ENCODE measurements at places on chromosomes 5 and 9. TPM values are rescaled to one million over a fixed set of nuclear protein-coding genes. Genes with fewer than 3 reads are reported as not detected.

AGGF1 gene
- polyA plus RNA-seq = 30.2 TPM

OBP2B gene
- polyA plus RNA-seq = not detected

DAPK1 gene
- not detected for polyA plus RNA-seq

EPB41L4B gene
- not detected for polyA plus RNA-seq

EIF4E1B gene
- polyA plus RNA-seq = not detected

CETN3 gene
- polyA plus RNA-seq = 23.9 TPM

PCDHB8 gene
- not detected for polyA plus RNA-seq

DCTN3 gene
- 128 TPM for polyA plus RNA-seq

C9 gene
- polyA plus RNA-seq = not detected

DNA sequence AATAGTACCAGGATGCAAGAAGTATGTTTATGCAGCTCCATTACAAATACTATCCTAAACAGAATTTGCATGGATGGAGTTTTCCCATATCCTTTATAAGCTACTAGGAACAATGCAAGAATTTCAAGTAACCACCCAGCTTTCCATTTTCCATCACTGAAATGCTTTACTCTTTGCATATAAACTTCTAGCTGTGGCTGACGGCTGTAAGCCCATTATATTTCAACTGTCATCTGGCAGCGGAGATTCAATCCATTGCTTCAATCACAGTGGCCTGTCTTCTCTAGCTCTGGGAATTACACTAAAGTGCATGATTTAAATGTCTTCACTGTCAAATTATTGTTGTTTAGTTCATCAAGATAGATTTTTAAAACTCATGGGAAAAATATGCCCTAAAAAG lies 64.2 kb upstream of the PAM start:
- no peak for DNase-seq
- H3K27me3 ChIP-seq = no peaks in the 10 kb centered on the region
- H3K4me1 ChIP-seq = no peaks in the 10 kb centered on the region
- H3K36me3 ChIP-seq = no peaks in the 10 kb centered on the region
- H3K4me3 ChIP-seq = no peak overlapping the region

- no peak overlapping the region for H3K27ac ChIP-seq
- H3K4me3 ChIP-seq = no peak overlapping the region
- peak; percentile 72 for DNase-seq
- H3K36me3 ChIP-seq = no peaks in the 10 kb centered on the region
- H3K27me3 ChIP-seq = no peaks in the 10 kb centered on the region
Measured at GRCh38 chr5:170100066-170100943, 5.4 kb upstream of the FOXI1 start.

- no peaks in the 10 kb centered on the region for H3K27me3 ChIP-seq
- DNase-seq = no peak
- no peak overlapping the region for H3K27ac ChIP-seq
- no peaks in the 10 kb centered on the region for H3K4me1 ChIP-seq
- H3K4me3 ChIP-seq = no peak overlapping the region
- H3K36me3 ChIP-seq = no peaks in the 10 kb centered on the region
Measured at GRCh38 chr5:164578911-164579310, 1073.5 kb downstream of the MAT2B start.

DNA sequence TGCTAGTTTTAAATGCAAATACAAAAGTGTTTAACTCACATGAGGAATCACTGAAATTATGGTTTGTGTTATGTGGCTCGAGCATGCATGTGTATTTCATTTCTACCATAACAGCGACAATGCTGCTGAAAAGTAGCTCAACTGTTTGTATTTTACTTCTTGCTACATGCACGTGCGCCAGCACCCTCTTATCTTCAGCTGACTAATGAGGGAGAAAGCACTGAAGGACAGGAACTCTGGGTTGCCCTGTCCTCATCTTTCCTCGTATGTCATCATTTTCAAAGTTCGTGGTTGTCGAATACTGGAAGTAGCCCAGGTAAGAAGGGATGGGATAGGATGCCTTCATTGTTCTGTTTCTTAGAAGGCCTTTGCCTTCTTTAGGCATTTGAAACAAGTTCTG lies 120.3 kb downstream of the SYK start:
- no peaks in the 10 kb centered on the region for H3K36me3 ChIP-seq
- no peak overlapping the region for H3K4me3 ChIP-seq
- no peak overlapping the region for H3K27ac ChIP-seq
- no peaks in the 10 kb centered on the region for H3K4me1 ChIP-seq
- no peak for DNase-seq
- H3K27me3 ChIP-seq = no peaks in the 10 kb centered on the region

DNA sequence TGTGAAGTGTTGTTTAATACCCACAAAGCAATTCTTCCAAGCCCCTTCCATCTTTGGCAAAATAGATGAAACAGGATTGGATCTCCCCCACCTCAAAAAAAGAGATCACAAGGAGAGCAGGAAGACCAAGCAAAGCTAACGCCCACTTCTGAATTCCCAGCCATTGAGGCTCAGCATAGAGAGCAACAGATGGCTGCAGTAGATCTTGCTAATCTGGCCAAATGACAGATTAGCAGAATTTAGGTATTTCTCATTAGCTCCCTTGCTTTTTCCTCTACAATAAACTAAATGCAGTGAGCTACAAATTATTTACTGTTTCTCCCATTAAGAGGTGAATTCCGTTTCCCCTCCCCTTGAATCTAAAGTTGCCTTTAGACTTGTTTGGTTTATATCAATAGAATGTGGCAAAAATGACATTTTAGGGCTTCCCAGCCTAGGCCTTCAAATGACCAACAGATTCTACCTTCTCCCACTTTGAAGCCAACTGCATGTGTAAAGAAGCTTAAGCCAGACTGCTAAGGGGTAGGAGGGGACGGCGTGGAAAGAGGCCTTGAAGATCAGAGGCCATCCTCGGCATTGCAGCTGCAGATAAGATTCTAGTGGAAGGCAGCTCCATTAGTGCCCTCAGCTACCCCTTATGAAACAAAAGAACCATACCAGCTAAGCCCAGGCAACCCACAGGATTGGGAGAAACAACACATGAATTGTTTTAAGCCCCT lies 56.8 kb upstream of the CPEB4 start:
- DNase-seq = no peak
- no peaks in the 10 kb centered on the region for H3K27me3 ChIP-seq
- H3K27ac ChIP-seq = no peak overlapping the region
- H3K4me3 ChIP-seq = no peak overlapping the region

DNA sequence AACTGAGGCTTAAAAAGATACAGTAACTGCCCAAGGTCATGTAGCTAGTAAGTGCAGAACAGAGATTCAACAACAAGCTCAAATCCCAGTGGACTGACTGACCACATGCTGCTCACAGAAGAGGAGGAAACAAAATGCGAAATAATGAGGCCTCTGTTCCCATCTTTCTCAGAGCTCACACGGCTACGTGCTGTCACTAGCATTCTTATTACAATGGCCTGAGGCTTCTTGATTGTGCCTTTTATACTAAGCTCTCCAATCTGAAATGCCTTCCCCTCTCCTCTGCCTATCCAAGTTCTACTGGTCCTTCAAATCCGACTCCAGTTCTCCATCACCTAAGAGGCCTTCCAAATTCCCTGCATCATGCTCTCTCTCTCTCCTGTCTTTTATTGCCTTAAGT lies 26.0 kb downstream of the SGTB start:
- peaks cover 19% of the 10 kb centered on the region for H3K36me3 ChIP-seq
- no peak overlapping the region for H3K27ac ChIP-seq
- no peaks in the 10 kb centered on the region for H3K4me1 ChIP-seq

- DNase-seq = no peak
- H3K4me3 ChIP-seq = no peak overlapping the region
- H3K27ac ChIP-seq = no peak overlapping the region
- no peaks in the 10 kb centered on the region for H3K4me1 ChIP-seq
- no peaks in the 10 kb centered on the region for H3K36me3 ChIP-seq
- H3K27me3 ChIP-seq = no peaks in the 10 kb centered on the region
Measured at GRCh38 chr5:129199308-129199707, 104.8 kb downstream of the ISOC1 start.

GRCh38 chr5:148922606-148923005 lies 96.2 kb downstream of the ADRB2 start:
- no peak overlapping the region for H3K4me3 ChIP-seq
- H3K36me3 ChIP-seq = no peaks in the 10 kb centered on the region
- H3K27me3 ChIP-seq = no peaks in the 10 kb centered on the region
- H3K4me1 ChIP-seq = no peaks in the 10 kb centered on the region
- DNase-seq = no peak

GRCh38 chr5:127369796-127370195 lies 79.2 kb downstream of the MEGF10 start:
- no peaks in the 10 kb centered on the region for H3K27me3 ChIP-seq
- no peak for DNase-seq
- H3K27ac ChIP-seq = no peak overlapping the region
- no peak overlapping the region for H3K4me3 ChIP-seq

DNA sequence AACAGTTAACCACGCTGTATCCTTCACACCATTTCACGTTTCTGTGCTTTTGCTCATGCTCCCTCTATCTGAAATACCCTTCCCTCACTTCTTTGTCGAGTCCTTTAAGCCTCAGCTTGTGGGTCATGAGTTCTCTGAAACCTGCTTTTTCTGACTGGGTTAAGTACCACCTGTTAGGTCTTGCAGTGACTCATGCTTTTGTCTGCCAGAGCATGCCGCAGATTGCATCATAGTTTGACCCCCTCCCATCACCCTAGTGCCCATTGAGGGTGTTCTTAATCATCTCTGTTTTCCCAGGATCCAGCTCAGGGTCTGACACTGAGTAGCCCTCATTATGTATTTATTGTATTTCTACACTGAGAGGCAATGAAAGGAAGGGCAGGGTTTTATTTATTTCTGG lies 190.2 kb downstream of the ASTN2 start:
- no peaks in the 10 kb centered on the region for H3K27me3 ChIP-seq
- H3K27ac ChIP-seq = no peak overlapping the region
- no peak overlapping the region for H3K4me3 ChIP-seq

GRCh38 chr9:76394960-76395252 lies 680 bp upstream of the RFK start:
- peaks cover 18% of the 10 kb centered on the region for H3K4me1 ChIP-seq
- no peak for DNase-seq
- H3K27ac ChIP-seq = peak overlapping the region; percentile 89
- H3K36me3 ChIP-seq = no peaks in the 10 kb centered on the region
- no peaks in the 10 kb centered on the region for H3K27me3 ChIP-seq

GRCh38 chr9:3873818-3874217 lies 348.0 kb upstream of the RFX3 start:
- no peak overlapping the region for H3K27ac ChIP-seq
- no peak for DNase-seq
- no peak overlapping the region for H3K4me3 ChIP-seq
- H3K27me3 ChIP-seq = no peaks in the 10 kb centered on the region
- H3K4me1 ChIP-seq = no peaks in the 10 kb centered on the region

DNA sequence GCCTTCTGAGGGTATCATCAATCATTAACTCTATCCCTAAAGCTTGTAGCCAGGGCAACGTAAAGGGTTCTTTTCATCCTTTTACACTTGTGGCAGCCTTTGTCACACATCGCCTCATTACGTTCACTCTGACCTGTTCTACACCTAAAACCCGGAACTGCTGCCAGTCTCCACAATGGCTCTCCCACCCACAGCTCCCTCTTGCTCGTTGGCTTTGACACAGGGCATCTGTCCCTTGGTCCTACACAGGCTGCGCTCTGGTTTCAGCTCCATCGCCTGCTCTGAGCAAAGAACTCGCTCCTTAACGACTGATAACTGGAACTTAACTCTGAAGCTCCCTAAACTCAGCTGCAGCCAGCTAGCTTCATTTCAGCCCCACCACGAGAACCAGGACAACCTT lies 112.8 kb upstream of the CTNND2 start:
- H3K4me3 ChIP-seq = no peak overlapping the region
- no peaks in the 10 kb centered on the region for H3K36me3 ChIP-seq
- no peak overlapping the region for H3K27ac ChIP-seq
- no peak for DNase-seq
- H3K27me3 ChIP-seq = no peaks in the 10 kb centered on the region

GRCh38 chr9:7844242-7844641 lies 44.7 kb upstream of the DMAC1 start:
- no peak for DNase-seq
- no peaks in the 10 kb centered on the region for H3K36me3 ChIP-seq
- no peaks in the 10 kb centered on the region for H3K27me3 ChIP-seq

DNA sequence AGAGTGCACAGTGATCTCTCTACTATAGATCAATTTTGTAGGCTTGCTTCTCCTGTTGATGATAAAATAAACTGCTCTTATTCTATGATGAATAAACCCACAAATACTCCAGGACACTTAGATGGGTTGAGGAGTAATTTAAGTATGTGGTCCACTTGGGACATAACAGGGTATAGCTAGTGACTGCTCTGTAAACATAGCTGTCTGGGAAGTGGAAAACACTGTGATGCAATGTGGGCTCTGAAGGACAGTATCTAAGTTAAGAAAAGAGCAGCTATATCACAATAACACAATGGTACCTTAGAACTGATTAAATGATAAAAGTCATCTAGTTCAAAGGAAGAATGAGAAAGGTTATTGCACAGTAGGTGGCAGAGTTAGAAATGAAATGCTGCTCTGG lies 294.3 kb upstream of the HAPLN1 start:
- no peaks in the 10 kb centered on the region for H3K27me3 ChIP-seq
- no peak for DNase-seq
- no peak overlapping the region for H3K4me3 ChIP-seq
- H3K4me1 ChIP-seq = no peaks in the 10 kb centered on the region
- no peak overlapping the region for H3K27ac ChIP-seq

DNA sequence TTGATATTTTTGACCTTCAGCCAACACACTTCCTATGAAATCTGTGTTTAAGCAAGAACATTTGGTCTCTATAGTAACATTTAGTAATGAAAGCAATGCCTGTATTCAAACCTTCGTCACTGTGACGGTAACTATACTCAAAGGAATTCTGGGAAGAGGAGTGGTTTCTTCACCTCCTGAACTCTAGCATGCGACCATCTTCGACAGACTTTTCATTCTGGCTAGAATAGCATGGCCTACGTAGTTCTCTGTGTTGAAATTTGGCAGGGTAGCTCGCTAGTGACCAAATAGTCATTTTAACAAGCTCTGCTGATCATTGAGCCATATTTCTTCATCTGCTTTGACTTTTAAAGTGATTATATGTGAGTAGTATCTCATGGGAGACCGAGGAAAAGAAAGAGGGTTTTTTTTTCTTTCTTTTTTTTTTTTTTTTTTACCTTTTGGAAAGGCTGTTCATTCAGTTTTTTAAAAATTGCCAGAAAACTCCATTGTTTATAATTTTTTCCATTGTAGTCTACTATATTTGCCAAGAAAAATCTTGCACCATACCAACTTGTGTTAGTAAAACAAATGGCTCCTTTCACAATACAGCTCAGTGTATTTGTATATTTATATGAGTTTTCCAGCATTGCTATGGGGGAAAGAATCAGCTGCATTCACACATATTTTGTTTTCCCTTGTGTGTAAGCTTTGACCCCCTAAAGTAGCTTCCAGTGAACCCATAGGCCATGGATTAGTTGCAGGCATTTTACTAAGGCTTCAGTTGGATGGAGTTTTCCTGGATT lies 166.8 kb downstream of the NNT start:
- H3K4me3 ChIP-seq = no peak overlapping the region
- DNase-seq = no peak
- H3K4me1 ChIP-seq = no peaks in the 10 kb centered on the region
- no peaks in the 10 kb centered on the region for H3K36me3 ChIP-seq

All from CD8-positive, alpha-beta memory T cell (primary cell).